ENCODE measurements at places on chromosomes 1 and 21.
A peak's percentile ranks its signal among the peaks of the same experiment; 100 is the strongest.

DNA sequence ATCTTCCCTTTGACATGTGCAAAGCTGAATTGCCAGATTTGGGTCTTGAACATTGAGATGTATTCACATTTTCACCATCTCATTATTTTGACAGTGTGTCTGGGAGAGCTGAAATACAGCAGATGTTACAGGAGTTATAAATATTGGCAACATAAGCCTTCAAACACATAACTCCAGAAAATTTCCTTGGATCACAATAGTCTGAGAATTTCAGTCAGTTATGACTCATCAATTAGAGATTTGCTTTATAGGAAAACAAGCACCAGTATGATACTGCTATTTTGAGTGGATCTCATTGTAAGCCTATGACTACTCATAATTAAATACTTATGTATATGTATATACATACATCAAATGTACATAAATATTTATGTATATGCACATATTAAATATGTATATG, 1171.8 kb downstream of the AMY1C start:
- DNase-seq: no peak

GRCh38 chr21:43793243-43793642, 3.9 kb downstream of the RRP1 start:
- no peak for DNase-seq

DNA sequence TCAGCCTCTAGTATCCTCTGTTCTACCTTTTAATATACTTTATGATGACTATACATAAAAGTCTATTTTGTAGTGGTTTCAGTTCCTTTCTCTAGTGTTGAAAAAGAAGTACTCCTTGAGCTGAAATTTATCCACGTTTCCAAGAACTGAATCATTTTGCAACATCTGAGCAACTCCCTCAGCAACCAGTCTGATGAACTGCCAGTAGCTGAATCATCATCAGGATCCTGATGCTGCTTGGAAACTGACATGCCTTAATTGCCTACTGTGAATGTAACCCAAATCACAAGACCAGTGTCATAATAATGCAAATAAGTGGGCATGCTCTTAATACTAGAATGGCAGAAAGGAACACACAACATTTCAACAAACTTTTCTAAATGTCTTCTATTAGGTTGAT, 103.3 kb downstream of the CYYR1 start:
- DNase-seq: peak; percentile 84

DNA sequence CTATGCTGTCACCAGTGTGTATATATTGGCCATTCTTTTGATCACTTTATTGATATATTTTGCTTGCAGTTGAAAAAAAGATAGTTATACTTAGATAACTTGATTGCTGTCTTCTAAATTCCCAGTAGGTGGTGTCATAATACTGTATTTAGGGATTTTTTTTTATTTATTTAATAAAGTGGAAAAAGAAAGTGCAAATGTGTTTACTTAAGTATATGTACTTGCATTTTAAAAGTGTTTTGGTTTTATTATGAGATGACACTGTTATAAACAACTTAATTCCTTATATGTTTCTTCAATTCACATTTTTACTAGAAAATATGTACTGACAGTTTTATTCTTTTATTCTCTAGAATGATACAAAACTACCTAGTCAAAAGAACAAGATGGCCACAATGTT, 164.8 kb downstream of the USP25 start:
- peak; percentile 7 for DNase-seq
